ENCODE measurements at places on chromosomes 6 and 20.

DNA sequence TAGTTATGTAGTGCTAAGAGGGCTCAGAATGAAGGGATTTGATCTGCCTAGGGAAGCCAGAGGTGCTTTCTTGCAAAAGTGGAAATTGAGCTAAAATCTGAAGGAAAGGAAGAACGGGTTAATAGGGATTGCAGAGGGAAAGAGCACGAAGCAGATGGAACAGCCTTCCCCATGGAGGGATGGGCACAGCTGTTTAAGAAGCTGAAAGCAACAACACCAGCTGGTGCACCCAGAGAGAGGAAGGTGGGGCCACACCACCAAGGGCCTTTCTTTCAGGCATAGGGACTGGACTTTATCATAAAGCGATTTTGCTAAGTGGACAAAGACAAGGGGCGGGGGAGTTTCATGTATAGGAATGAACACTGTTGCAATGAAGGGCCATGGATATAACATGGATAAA lies 65.8 kb upstream of the SNRPB2 start:
- DNase-seq, result no peak

DNA sequence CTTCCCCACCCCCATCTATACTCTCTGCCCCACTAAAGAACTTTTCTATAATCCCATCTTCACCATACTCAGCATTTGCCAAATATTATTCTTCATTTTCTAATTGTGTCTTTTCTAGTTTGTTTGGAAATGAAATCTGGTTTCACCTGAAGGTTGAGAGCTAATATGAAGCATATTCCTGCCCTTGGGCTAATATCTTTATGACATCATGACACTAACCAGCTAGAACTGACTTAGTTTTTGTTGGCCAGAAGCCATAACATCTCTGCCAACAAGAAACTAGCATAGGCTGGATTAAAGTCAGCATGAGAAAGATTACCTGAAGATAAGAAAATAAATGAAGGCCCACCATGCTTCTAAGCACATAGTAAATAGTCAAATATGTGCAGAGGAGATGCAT lies 16.7 kb downstream of the UNC5CL start:
- no peak for DNase-seq

DNA sequence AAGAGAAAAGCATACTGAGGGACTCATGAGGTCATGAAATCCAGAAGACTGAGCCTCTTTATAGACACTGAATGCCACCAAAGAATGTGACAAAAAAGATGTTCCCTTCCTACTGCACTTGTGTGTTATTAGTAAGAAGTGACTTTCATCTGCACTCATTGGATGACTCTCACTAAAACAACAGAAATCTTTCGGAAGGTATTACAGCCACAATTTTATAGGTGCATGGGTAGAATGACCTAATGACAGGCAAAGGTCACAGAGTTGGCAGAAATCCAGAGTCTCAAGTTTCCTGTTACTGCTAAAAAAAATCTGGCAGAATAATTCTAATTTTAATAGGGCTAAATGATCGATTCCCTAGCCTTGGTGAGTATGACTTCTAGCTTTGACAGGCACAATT lies 13.3 kb downstream of the PKHD1 start:
- DNase-seq, result no peak

DNA sequence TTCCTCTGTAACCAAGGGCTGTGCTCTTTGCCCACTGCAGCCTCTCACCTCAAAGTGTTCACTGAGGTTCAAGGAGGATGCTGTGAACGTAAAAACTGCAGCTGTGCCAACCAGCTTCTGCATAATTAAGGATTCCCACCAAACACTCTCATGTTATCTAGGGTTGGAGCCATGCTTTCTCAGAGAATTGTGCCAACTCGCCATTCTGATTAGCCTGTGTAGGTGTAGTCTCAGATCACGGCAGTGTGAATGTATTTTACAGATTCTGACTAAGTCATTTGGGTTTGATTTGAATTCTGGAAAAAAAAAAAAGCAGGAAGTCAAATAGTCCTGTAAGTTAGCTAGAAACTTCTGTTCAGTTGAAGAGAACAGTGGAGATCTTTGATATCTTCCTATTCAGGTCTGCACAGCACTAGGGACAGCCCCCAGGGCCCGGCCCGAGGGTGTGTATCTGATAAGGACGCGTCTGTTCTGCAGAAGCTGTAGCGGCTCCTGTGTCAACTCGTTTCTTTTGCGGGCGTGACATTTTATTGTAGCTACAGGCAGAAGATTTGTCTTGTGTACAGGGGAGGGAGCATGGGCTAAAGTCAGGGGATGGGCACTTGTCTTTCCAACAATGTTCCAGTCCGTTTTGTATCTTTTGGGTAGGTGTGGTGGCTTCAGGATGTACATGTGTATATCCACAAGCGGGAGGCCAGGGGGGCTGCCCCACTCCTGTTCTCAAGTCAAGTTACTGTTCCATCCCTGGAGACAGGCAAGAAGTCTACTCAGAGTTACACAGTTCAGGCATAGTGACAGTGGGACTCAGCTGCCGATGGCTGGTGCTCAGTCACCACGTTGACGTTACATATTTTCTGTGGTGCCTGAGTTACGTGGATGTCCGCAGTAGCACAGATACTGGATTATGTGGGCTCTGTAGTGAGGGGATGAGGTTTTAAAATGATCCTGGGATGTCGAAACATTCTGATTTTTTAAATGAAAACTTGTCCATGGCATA lies 12.4 kb downstream of the IRF4 start:
- DNase-seq, result no peak

DNA sequence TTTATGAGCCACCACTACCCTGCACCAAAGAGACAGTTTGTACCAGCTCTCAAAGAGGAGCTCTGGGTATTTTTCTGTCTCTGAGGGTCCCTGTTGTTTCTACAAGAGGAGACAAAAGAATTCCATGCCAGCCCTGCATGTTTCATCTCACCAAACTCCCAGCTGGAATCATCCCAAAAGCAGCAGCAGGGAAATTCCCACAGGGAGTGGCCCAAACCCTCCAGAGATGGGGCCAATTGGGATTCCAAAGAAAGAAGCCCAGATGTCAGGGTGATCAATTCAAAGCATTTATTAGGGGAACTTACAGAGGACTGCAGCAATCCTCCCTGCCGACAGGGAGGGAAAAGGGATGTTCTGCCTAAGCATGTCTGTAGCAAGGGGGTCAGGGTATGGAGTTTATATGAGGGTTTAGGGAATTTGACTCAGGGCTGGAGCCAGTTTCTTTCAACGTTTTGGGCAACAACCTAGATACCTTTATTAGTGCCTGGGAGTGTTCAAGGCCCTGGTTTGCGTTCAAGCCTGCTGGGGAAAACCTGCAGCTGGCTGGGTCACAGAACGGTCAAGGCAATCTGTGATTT lies 47.2 kb downstream of the MUC22 start:
- no peak for DNase-seq

- no peak for DNase-seq
Observed at GRCh38 chr20:15986690-15987089, 586.6 kb downstream of the KIF16B start.

DNA sequence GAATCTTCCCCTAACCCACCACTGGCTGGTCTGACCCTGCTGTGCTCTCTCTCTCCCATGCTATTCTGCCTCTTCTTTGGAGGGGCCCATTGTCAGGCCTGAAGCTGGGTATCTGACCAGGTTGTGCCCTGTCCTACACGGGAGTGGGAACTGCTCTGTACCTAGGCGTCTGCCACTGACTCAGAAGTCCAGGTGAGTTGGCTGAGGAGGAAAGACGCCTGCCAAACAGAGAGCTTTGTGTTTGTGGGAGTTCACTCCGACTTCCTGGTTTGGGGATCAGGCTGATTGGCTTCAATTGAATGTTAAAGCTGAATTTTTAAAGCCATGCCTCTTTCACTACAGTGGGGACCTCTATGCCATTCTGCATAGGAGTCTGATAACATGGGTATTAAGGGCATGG lies 136.0 kb downstream of the CCDC170 start:
- no peak for DNase-seq

DNA sequence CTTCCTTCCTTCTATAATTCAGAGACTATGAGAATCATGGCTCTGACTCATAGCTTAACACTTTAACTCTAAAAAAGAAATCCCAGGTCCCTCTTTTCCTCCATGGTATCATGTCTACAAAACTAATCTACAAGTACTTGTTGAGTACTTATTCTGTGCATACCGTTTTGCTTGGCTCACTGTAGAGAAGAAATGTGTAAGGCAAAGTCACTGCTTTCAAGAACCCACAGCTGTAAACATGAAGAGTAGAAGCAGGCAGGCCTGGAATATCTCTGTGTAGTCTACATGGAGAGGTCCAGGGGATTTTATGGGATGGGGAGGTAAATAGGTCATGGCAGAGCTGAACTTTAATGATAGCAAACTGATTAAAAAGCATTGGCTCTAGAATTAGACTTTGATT lies 13.8 kb downstream of the SPINT3 start:
- no peak for DNase-seq

- no peak for DNase-seq
Observed at GRCh38 chr6:131453803-131454202, 119.2 kb upstream of the ARG1 start.

DNA sequence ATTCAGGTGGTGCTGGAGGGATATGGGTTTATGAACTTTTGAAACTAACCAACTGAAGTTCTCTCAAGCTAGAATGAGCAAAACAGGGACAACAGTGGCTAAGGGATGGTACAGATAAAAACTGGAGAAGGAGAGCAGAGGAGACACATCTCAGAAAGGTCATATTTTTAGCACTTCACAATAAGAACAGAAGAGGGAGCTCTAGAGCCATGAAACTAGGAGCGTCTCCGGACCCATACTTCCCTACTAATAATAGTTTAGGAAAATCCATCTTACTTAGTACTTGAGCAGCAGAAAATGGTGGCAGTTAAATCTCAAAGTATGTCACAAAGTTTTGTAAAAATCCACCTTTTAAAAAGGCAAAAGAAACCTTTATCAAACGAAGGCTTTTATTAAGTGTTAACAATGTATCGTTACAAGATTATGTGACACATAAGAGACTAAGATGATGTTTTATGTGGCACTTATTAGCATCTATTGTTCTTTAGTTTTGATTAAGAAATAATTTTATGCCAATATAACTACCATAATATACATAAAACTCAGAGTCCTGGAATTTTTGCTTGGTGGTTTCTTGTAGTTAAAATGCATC lies 278.6 kb downstream of the TBC1D32 start:
- peak; percentile 57 for DNase-seq

- DNase-seq, result no peak
Observed at GRCh38 chr6:36515844-36516243, 31.4 kb downstream of the STK38 start.

DNA sequence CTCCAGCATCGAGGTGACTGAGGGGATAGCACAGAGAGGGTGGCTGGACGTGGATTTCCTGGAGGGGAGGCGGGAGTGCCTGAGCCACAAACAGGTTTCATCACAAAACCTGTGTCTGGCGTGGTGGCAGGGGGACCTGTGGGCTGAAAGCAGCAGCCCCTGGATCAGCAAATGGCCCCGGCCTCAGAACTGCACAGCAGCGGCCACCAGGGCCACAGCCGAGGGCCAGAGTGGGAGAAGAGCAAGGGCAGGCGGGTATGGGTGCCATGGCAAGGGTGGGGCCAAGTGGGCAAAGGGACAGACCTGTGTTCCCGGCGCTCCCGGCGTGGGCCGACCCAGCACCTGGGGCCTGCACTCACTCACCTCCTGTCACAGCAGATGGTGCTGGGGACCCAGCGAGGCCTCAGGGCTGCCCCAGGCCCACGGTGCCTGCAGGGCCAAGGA lies 19.0 kb downstream of the NTSR1 start:
- DNase-seq, result no peak

GRCh38 chr20:59121714-59122565 lies 41.7 kb upstream of the ZNF831 start:
- no peak for DNase-seq

DNA sequence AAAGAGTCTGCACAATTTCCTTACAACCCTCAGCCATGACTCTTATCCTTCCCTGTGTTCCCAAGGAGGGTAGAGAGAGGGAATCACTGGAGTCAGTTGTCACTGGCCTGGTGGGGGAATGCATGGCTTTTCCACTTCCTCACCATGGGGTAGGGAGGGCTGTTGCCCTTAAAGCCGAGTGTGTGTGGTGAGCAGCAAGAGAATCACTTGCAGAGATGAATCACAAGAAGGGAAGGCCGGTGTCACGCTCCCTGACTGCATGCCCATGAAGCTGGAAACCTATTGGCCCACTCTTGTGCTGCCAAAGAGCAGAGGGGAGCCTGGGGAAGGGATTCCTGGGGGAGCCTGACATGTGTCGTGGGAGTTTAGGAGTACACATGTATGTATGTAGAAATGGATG lies 18.1 kb upstream of the BMP6 start:
- DNase-seq, result no peak

GRCh38 chr6:54813892-54814291 lies 32.7 kb upstream of the FAM83B start:
- DNase-seq, result no peak

- no peak for DNase-seq
Observed at GRCh38 chr6:109808837-109809236, 117.7 kb downstream of the FIG4 start.

- DNase-seq, result no peak
Observed at GRCh38 chr6:16766043-16766536, 4.8 kb upstream of the ATXN1 start.

DNA sequence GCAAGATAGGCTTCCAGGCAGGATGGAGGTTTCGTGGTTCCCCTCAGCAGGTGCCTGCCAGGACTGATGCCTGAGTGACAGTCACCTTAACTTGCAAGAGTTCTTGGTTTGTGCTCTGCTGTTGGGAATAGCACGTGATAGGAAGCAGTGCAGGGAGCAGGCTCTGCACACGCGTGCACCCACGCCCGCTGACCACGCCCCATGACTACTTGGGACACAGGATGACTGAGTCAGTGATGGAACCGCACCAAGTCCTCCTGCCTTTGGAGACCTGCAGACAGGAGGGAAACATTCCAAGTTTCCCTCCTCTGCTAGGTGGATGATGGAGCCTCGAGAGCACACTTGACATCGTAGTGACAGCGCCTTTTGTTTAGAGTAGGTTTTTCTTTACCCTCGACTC lies 164.2 kb downstream of the DTNBP1 start:
- DNase-seq, result no peak

DNA sequence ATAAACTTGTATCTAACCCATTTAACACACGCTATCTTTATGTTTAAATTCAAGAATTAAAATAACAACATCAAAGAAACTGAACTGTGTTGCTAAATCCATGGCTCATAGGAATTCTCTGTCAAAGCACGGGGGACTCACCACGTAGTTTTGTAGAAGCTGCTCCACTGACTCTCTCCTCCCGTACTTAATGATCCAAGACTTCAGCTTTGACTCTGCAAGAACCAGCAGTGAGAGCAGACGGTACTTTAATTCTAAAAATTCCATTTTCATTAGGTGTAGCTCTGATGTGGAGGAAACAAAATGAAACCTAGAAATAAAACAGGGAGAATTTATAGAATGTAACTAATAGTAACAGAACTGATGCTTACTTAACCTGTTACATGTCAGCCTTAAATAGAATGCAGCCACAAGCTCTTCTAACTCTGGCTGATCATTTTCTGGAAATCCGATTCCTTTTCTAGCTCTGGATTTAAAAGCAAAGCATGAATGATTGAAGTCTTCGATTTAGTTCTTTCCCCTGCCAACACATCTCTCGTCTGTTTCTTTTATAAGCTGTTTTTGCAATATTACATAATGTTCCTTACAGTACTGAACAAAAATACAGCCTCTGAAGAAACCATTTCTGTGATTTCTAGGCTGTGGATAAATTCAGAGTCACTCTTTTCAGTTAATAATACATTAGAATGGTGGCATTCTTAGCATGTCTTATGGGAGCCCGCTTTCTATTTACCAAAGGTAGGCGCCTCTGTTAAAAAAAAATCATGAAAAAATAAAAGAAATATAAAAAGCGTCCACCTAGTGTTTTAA lies 165.5 kb downstream of the SYNE1 start:
- no peak for DNase-seq
